ENCODE measurements at places on chromosomes 2 and 18.

DNA sequence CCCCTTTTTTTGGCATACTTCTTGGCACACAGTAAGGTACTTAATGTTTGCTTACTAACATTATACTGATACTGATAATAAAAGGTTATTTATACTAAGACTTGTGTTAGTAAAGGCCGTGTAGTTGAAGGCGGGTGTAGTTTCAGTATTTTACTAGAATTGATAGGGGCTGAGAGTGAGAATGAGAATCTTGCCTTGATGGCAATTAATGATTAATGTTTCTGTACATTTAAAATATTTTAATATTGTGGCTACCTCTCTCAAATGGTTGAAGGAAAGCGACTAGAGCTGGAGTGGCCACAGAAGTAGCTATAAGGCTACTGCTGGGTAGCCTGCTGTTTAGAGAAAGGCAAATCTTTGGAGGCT is 29.3 kb downstream of the PELI1 start:
- no peak for DNase-seq

- no peak for DNase-seq
Observed at GRCh38 chr2:43427032-43427424, 168.8 kb downstream of the THADA start.

DNA sequence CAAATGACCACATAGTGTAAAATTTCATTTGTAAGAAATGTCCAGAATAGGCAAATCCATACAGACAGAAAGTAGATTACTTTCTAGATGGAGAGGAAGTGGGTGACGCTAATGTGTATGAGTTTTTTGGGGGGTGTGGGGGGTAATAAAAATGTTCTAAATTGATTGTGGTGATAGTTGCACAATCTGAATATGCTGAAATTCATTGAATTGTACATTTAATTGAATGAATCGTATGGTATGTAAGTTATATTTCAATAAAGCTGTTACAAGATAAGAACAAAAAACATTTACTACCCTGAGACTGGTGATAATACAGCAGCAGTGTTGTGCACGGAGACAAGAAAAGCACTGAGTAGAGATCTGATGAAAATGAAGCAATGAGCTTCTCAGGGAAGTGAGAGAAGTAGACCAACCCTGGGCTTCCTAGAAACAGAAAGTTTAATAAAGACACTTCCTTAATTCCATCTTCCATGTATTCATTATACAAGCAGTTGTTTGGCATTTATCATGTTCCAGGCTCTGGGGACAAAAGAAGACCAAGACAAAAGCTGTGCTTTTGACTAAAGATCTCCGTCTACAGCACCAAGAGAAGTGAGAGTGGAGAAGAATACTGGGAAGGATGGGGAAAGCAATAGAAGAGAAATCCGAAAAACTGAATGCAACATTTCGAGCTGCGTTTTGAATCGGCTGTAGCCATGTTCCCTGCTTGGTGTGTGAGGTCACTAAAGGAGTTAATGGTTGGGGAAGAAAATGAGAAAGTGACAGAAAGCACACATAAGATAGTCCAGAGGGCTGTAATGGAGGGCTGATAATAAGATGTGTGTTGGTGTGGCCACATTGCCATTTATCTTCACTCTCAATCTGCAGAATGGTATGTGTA is 1.8 kb upstream of the PDE11A start:
- no peak for DNase-seq

DNA sequence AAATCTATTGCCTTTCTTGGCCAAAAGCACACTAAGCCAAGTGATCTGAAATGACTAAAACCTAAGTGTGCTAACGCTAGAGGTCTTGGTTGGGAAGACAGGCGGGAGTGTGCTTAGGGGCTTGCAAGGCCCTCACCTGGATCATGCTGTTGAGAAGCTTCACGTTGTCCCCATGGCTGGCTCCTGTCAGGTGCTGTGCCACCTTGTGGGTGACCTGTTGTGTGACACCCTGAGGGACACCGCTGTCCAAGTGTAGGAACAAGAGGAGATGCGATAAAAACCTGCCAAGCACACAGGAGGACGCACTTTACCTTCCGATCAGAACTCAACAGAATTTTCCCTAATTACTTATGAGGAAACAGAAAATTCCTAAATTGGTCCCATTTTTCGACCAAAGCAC is 50.8 kb downstream of the EPG5 start:
- no peak for DNase-seq

DNA sequence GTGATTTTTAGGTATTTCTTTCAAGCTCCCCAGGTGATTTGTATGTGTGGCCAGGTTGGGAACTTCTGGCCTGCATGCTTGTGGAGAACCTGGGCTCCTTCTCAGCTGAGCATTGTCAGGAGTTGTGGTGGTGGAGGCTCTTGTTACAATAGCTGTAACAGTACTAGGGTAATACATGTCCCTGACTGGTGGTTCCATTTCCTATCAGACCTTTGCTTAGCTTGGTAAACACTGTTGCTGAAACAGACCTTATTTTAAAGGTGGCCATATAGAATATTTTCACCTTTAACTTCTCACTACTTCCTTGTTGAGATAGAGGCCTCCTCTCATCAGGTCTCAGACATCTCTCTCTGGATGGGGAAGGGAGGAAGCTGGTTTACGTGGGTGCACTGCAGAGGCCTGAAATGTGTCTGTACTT is 79.2 kb downstream of the SETBP1 start:
- DNase-seq = no peak

DNA sequence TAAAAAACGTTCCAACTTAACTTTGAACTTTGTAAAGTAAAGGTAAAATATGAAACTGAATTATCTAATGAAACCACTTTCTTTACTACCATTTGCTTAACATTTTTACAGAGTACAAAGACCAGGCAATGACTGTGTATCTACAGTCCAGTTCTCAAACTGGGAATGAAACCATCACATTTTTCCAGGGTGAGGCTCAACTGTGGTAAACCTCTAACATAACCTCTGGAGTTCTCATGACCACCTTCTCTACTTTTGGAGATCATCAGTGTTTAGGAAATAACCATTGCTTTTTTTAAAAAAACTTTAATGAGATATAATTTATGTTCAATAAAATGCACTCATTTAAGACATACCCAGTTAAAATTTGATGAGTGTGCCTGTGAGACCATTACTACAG is 223.5 kb downstream of the RNF152 start:
- DNase-seq = no peak

DNA sequence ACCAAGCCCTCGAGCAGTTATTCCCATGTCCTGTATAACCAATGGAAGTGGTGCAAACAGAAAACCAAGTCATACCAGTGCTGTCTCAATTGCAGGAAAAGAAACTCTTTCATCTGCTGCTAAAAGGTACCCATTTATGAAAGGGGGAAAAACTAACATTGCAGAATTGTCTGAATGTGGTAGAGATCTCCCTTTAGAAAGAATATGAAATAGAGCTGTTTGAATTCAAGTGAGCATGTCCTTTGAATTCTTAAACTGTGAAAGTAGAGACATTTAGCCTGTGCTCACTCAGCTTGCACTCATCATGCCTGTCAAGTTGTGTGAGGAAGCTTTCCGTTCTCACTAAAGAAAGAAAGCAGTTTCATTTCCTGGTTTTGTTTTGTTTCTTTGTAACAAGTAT is 87.4 kb downstream of the EML4 start:
- DNase-seq = no peak

DNA sequence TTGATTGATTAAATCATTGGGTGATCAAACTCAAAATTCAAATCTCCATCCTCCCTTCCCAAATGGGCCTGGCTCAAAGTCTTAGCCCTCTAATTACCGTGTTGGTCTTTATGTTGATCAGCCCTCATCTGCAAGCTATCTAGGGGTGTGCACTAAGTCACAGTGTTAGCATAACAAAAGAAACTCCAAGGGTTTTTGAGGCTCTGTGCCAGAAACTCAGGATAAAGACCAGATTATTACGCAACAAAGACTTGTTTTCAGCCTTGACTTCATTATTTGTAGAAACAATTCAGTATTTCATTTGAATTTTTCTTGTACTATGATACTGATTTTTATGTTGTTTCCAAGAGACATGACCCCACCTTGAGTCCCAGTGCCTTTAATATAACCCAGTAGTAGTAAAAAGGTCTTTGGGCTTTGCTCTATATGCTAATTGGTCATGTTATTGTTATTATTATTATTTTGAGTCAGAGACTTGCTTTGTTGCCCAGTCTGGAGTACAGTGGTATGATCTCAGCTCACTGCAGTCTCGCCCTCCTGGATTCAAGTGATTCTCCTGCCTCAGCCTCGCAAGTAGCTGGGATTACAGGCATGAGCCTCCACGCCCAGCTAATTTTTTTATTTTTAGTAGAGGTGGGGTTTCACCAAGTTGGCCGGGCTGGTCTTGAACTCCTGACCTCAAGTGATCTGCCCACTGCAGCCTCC is 13.9 kb downstream of the PSMD14 start:
- no peak for DNase-seq

- no peak for DNase-seq
Observed at GRCh38 chr2:134441153-134441863, 187.4 kb downstream of the MGAT5 start.

DNA sequence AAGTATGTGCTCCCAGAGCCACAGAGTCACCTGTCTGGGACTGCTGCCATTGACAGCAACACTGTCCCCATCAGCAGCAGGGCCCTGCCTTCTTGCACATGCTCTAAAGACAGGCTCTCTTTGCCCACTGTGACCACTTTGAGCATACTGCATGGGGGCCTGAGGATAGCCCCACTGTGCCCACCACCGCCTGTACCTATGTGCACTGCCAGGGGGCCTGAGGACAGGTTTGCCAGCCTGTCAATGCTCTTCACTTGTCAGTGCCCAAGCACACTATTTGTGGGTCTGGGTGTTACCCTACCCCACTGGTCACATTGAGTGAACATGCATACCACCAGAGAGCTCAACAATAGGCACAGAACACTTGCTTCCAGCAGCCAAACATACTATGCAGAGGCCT is 1137.0 kb upstream of the FANCL start:
- no peak for DNase-seq

DNA sequence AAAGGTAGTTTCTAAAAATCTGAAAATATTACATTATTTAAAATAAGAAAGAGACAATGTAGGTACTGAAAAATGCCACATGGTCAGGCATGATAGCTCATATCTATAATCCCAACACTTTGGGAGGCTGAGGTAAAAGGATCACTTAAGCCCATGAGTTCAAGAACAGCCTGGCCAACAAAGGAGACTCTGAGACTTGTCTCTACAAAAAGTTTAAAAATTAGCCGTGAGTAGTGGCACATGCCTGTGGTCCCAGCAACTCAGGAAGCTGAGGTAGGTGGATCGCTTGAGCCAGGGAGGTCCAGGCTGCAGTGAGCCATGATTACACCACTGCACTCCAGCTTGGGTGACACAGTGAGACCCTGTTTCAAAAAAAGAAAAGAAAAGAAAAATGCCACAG is 21.8 kb downstream of the ATAD2B start:
- no peak for DNase-seq
